CD4-positive, alpha-beta T cell treated with Interleukin-10 for 1 hour (primary cell): ENCODE measurements at places on chromosomes 5 and 9.

- no peak for DNase-seq
Observed at GRCh38 chr9:82601293-82601771, 461.6 kb downstream of the RASEF start.

GRCh38 chr5:101212942-101213514, 309.9 kb upstream of the ST8SIA4 start:
- no peak for DNase-seq

DNA sequence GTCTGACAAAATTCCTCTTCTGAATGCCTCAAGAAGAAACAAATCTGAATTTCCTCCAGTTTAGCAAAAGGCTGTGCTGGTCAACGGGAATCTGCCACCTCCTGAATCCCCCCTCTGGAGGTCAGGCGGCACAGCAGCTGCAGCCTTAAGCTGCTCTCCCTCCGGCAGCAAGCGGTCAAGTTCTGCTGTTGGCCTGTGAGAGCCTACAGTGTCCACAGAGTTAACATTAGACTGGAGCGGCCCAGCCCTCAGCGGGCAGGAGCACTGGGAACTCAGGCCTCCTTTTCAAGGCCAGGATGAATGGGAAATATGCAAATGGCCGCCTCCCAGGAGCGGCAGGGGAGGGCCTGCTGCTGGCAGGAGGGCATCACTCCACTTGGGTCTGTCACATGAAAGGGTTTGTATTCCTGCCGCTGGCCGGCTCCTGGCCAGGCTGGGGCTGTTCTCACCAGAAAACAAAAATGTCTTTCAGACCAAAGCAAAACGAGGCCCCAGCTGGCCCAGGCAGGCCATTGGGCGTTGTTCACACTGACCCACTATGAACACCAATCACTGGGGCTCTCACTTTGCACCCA, 8.2 kb downstream of the ACSL6 start:
- DNase-seq = no peak

DNA sequence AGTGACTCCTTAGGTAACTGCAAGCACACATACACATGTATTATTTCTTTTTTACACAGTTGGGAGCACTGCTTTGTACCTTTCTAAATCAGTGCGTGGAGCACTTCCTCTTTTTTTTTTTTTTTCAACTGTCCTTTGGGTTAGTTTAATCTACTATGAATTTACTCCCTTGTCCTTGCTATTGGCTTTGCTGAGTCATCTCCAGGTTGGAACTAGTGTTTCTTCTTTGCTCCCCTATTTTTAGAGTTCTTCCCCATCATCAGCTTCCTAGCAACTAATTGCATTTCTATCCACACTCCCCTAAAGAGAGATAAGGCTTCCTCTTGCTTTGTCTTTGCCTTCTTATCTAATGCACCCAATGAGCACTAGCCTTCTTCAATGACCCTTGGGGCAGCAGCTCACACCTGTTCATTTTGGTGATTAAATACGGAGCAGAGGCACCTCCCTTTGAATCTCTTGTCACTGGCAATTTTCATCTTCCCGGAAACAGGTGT, 24.3 kb downstream of the S100Z start:
- no peak for DNase-seq

GRCh38 chr5:124371111-124371706, 375.2 kb downstream of the ZNF608 start:
- DNase-seq = no peak

DNA sequence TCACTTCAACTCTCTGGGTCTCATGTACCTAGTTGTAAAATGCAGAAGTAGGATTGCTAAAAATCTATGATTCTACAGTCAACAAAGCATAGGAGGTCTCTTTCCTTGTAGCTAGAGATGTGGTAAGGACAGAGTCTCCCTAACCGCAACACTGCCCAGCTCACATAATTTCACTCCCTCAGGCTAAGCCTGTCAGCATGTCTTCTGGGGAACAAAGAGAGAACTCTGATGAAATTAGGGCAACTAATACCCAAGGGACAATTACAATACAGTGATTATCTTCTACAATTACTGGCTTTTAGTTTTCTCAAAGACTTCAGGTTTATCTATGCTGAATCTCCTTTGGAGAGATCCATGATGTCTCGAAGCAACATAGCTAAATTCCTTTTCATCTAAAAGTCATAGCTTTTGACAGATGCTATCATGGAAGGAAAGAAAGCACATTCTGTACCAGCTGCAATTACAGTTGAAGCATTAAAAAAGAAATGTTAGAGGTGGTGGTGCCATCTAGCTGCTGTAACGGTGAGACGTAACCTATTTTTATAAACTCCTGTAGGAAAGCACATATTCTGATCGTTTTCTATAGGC, 141.1 kb upstream of the TARS1 start:
- no peak for DNase-seq

DNA sequence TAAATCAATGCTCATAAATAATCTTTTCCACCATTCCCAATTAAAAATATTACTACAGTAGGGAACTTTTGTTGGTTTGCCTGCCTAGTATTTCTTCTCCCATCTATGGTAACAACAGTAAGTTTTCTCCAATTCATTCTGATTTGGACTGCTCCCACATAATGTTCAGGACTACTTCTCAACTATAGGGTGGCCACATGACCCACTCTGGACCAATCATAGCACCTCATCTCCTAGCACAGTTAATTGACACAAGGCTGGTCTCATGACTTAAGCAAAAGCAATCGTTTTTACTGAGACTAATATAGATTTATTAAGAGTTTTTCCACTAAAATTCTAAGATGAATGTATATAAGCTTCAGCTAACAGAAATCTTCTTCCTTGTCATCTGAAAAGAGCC, 28.7 kb upstream of the SLCO6A1 start:
- DNase-seq = no peak

DNA sequence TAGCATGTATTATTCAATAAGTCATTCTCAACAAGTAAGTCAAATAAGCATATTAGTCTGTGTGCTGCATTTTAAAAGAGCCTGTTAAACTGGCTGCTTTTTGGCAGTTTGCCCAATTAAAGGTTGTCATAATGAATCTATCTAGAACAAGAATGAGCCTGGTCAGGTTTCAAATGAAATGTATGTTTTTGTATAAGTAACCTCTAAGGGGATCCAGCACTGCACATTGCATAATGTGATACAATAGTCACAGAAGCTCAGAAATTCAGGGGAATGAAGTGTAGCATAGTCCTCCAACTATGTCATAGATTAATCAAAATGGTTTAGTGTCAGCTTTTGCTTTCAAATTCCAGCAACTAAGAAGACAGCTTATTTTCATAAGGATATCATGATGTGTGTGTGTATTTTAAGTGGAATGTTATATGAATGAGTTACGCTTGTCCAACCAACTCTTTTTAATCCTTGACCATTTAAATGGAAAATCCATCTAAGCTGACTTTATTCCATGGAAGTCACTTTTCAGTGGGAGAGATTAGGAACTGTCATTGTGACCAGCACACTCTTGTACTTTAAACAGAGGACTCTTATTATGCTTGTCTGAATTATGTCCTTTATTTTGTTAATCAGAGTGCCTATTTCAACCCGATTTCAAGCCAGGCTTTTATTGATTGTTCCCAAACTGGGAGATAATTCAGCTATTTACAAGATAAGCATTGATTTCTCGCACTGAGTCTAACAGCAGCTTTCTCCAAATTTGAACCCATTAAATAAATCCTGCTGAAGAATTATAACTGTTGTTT, 283.9 kb upstream of the ADAMTSL1 start:
- DNase-seq = no peak

GRCh38 chr9:133098871-133099270, 22.2 kb downstream of the RALGDS start:
- no peak for DNase-seq

- DNase-seq = no peak
Observed at GRCh38 chr5:166497496-166498104, 1793.8 kb upstream of the WWC1 start.
